Upper lobe of left lung (tissue), 6 donors: ENCODE measurements at places on chromosomes 5 and 9. TPM values are rescaled to one million over a fixed set of nuclear protein-coding genes. Genes with fewer than 3 reads are reported as not detected.

The G3BP1 gene
- 42.5 TPM for total RNA-seq

DNA sequence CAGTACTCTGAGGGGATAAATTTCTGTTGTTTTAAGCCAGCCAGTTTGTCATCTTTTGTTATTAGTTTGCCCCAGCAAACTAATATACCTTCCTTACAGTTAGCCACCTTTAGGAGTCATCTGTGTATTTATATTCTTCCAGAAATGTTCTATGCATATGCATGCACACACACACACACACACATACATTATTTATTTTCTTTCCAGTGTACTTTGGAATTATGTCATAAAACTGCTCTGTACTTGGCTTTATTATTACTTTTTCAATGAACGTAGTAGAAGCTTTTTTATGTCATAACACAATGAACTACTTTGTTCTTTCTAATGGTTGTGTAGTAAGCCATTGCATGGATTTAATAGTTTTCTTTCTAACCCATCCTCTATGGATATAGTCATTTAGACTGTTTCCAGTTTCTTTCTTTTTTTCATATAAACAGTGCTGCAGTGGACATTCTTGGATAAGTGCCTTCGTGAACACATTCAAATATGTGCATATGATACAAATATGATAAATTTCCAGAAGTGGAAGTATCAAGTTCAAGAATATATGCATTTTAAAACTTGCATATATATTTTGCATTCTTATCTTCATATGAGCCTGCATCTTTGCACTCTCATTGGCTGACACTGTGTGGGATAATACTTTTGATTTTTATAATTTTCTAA is 26.6 kb upstream of the DAB2 start:
- H3K4me1 ChIP-seq, result no peaks in the 10 kb centered on the region
- H3K4me3 ChIP-seq, result no peak overlapping the region
- no peak for DNase-seq
- no peaks in the 10 kb centered on the region for H3K27me3 ChIP-seq
- H3K36me3 ChIP-seq, result no peaks in the 10 kb centered on the region
- H3K27ac ChIP-seq, result no peak overlapping the region

- no peak for DNase-seq
- H3K27me3 ChIP-seq, result no peaks in the 10 kb centered on the region
- peaks cover 4% of the 10 kb centered on the region for H3K4me1 ChIP-seq
- no peaks in the 10 kb centered on the region for H3K36me3 ChIP-seq
- H3K27ac ChIP-seq, result no peak overlapping the region
These were observed 25.9 kb downstream of the SRFBP1 start for GRCh38 chr5:121987685-121988073.

GRCh38 chr5:1514027-1514818 is 9.5 kb downstream of the LPCAT1 start:
- H3K4me3 ChIP-seq, result no peak overlapping the region
- H3K27ac ChIP-seq, result peak overlapping the region; percentile 96
- H3K36me3 ChIP-seq, result peaks cover 71% of the 10 kb centered on the region
- peaks cover 39% of the 10 kb centered on the region for H3K4me1 ChIP-seq
- peak; percentile 20 for DNase-seq

- H3K4me3 ChIP-seq, result no peak overlapping the region
- DNase-seq, result no peak
- H3K27ac ChIP-seq, result no peak overlapping the region
- H3K4me1 ChIP-seq, result no peaks in the 10 kb centered on the region
- H3K27me3 ChIP-seq, result no peaks in the 10 kb centered on the region
These were observed 166.4 kb downstream of the CDH6 start for GRCh38 chr5:31359839-31360238.

The TXN gene
- total RNA-seq, result 164 TPM

GRCh38 chr9:27094640-27095298 is 14.3 kb upstream of the TEK start:
- no peak overlapping the region for H3K4me3 ChIP-seq
- H3K27ac ChIP-seq, result no peak overlapping the region
- H3K27me3 ChIP-seq, result no peaks in the 10 kb centered on the region
- no peaks in the 10 kb centered on the region for H3K36me3 ChIP-seq

DNA sequence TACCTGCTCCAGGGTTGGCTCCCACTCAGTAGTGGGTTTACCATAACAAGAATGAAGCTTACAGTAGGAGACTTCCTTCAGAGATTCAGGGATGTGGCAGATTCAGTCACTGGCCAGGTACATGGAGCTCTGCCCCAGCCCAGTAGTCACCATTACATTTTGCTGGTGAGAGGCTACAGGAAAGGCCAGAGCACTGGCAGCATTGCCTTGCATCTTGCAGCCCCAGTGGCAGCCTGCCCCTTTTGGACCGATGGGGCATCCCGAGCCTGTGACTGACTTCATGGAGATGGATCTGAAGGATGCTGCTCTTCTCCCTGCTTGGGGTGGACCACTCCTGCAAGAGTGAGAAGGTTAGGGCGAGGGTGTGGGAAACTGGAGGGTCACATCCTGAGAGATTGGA is 16.8 kb downstream of the TAS2R1 start:
- H3K4me1 ChIP-seq, result no peaks in the 10 kb centered on the region
- no peak for DNase-seq
- no peak overlapping the region for H3K27ac ChIP-seq
- H3K4me3 ChIP-seq, result no peak overlapping the region
- H3K27me3 ChIP-seq, result no peaks in the 10 kb centered on the region
